ENCODE measurements at places on chromosomes 13 and 19.

DNA sequence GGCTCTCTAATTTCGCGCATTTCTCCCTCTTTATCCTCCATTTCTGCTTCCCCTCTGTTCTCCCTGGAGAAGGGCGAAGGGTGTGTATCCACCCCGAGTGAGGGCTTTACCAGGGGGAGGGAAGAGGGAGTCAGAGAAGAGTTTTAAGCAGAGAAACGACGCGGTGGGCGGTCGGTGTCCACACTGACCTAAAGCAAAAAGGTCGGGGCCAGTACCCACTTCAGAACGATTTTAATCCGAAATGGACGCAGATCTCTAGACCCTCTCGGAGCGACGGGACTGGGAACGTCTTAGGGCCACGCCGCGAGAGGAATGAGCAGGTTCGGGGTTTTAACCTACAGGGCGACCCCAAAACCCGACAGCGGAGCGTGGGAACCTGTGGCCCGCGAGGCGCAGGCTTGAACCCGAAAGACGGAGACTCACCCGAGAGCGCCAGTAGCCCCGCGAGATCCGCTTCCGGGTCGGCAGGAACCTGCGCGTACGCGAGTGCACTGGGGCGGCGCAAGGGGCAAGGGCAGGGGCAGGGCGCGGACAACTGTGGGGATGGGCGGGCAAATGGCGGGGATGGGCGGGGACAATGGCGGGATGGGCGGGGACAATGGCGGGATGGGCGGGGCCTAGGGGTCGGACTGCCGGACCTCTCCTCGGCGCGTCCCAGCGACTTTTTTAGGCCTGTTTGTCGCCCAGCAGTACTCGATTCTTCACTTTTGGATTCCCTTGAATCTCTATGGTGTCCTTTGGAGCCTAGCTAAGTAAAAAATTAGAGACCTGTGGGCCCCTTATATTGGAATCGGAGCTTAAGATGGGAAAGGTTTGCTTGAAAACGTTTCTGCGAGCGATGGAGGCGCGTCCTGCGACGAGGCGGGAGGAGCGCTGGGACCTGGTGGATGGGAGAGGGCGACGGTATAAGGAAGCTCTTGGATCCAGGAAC, at the start of gene ZNF677:
Gene ZNF677, minus strand, starts transcription at position 463 of the 931 bp plus-strand sequence. CDS start 3,323 bp downstream, outside the sequence.
- no peak for DNase-seq

DNA sequence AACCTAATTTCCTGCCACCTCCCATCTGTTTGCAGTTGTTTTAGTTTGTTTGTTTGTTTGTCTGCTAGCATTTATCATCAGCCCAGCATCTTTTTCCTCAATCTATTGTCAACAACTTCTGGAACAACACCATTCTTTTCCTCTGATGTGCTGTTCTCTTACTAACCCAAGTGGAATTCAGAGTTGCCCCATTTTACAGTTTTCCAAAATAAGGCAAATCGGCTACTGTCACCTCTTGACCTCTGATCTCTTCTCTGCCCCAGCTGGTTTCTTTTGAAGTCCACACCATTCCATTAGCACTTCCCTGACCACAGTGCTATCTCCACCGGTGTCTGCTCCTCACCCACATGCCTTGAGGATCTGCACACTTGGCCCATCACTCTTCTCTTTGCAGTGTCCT, 102.4 kb downstream of the EFNB2 start:
- no peak for DNase-seq

DNA sequence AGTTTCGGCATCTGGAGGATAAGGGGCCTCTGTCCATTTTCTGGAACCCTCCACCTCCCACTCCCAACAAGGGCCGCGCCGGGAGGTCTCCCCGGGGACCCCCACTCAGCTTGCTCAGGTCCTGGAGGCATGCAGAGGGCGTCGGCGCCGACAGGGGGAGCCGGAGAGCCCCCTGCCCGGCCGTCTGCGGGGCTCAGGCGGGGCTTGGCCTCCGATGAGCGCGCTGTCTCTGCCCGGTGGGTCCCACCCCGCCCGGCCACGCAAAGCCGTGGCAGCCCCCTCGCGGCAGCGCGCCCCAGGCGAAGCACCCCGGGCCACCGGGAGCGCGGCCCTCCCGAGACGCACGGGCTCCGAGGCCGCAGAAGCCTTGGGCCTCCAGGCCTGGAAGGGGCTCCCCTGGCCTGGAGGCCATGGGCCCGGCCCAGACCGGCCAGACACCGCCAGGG, 149.7 kb upstream of the ZNF536 start:
- DNase-seq = no peak

DNA sequence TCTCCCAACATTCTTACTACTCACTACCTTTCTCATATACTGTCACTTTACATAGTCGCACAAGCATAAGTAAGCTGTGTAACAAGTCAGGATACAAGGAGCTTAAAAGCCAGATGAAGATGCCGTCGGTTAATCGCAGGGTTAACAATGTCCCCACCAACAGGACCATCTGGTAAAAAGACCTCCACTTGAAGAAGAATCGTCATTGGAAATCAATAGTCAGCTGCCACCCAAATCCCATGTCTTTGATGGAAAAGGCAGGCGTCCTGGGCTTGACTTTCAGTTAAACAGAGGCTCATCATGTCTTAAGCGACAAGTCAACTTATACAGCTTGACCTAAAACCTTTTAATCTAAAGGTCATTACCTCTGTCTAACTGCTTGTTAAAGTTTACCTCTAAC, 27.2 kb downstream of the DOCK9 start:
- no peak for DNase-seq

GRCh38 chr13:56893843-56894242, 246.9 kb upstream of the PRR20A start:
- no peak for DNase-seq

GRCh38 chr13:110376120-110376519, 69.0 kb downstream of the COL4A2 start:
- no peak for DNase-seq

GRCh38 chr13:43009506-43009905, 13.9 kb upstream of the DNAJC15 start:
- DNase-seq = no peak

- DNase-seq = no peak
Measured at GRCh38 chr13:59133903-59134302, 1029.8 kb downstream of the DIAPH3 start.

DNA sequence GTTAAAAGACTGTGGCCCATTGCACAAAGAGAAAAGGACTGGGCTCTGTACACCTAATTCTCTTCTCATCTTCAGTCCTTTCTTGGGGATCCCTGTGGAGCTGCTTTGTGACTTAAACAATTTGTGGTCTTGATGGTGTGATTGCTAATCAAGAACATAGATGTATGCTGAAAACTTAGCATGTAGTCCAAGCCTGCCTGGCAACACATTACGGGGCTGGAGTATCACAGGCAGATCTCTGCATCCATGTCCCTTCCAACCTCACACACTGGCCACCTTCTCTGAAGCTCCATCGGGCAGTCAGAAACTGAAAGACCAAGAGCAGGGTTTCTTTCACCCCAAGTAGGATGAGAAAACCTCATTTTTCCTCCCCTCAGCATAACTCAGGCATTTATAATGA, 69.6 kb upstream of the ARGLU1 start:
- DNase-seq = no peak

DNA sequence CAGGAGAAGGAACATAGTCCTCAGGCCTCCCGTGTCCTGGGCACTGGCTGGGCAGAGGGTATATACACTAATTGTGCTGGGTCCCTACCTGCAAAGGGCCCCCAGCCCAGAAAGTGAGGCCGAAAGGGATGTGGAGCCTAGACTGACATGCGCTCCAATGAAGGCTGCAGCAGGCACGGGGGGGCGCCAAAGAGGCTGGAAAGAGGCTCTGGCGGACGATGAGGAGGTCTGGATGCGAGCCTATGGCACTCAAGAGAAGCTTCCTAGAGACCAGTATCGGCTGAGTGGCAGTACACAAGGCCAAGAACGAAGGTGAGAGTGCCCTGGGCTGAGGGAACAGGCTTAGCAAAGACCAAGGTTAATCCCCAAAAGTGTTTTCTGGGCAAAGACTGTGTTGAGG, 16.6 kb downstream of the VRK3 start:
- DNase-seq = no peak

- DNase-seq = no peak
Measured at GRCh38 chr19:287381-287871, 3.8 kb downstream of the PLPP2 start.

Measured in COR-L47 (cell line).